ENCODE measurements at places on chromosomes 5 and 9.

DNA sequence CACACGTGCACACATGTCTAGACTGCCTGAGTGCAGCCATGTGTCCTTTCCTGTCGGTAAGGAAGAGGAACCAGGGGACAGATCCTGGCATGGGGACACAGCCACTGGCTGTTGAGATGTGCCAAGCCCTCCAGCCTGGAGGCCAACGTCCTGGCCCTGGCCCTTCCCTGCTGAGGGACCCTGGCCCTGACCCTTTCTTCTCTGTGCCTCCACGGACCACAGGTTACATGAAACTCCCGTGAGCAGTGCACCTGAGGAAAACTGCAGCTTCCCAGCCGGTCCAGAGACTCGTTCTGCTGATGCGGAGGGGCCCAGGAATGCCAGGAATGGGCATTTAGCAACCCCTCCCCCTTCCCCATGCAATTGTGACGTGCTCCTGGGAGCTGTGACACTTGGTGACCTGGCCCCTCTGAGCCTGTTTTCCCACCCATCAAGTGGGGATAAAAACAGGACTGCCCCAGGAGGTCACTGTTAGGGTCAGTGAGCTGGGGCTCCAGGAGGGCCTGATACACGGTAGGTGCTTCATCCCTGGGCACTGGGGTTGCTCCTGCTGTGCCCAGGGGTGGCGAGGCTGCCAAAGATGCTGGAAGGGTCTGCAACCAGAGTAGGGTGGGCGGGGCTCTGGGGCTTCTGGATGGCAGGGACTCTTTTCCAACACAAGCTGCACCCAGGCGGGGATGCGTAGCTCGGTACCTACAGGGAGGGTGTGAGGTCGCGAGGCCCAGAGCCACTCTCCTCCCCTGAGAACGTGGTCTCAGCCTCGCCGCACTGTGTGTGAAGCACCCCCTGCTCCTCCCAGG is 151.5 kb downstream of the C9orf50 start:
- no peak for DNase-seq

DNA sequence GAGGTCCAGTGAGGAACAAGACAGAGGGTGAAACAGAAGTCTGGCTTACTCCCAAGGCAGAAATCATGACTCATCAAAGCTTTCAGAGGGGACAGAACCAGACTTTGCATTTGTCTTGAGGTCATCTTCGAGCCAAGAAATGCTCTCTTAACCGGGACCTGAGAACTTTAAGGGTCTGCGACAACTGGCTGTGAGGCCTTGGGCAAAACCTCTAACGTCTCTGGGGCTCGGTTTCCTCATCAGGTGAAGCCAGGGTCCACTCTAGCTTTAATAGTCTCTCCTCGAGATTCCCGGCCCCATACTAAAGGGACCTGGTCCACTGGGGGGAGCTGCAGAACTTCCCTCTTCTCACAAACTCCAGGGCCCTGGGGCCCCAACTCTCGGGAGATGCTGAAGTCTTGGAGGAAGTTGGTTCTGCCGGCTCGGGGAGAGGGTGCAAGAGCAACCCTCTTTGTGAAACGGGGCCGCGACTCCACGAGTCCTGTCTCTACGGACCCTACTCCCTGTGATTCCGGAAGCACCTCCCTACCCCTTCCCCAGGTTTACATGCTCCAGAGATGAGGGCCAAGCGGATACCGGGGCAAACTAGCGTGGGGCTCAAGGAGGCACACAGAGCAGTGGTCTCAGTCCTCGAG is 2.6 kb downstream of the GLIS3 start:
- DNase-seq, result peak; percentile 87

- no peak for DNase-seq
These were observed 55.6 kb downstream of the CRB2 start for GRCh38 chr9:123411636-123412035.

DNA sequence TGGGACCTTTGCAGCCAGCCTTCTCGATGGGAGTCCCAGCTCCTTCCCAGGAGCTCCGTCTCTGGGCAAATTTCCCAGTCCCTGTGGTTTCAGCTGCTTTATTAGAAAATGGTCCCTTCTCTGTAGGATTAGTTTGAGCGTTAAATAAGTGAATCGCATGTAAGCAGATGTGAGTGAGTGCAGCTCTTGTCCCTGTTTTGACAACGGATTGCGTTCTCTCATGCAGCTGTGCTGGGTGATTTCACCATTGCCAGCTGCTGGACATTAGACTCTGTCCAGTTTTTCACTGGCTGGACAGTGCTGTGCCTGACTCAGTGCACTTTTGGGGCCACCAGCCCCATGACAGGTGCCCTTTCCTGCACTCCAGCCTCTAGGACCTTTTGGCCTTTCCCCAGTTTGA is 11.6 kb upstream of the CEL start:
- DNase-seq, result peak; percentile 63

All from HFF-Myc (cell line).